ENCODE measurements at places on chromosomes 6 and 20.
A peak's percentile ranks its signal among the peaks of the same experiment; 100 is the strongest.

DNA sequence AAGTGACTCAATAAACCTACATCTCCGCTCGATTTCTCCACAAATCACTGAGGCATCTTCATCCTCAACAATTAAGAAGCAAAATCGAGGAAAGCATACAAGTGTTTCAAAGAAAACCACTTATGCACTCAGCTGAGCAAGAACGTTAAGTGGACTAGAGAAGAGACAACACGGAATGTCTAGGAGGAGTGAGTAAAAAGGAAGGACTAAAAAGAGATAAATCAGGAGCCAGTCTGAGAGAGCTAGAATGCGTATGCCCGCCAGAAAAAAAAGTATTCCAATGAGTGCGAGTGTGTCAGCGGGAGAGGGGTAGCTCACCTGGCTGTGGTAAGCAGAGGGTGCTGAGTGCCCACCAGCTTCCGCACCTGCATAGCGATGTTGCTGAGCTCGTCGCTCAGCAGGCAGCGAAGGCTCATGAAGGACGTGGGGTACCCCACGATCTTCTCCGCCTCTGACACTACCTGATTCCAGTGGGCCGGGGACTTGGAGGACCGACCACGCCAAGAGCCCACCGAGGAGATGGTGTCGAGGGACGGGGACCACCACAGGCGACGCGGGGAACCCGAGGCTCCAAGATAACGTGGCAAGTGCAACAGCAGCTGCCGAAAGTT is 587 bp downstream of the PDSS2 start:
- DNase-seq, result no peak

GRCh38 chr6:48809245-48809644 is 653.8 kb downstream of the MMUT start:
- no peak for DNase-seq

- DNase-seq, result no peak
Measured at GRCh38 chr6:109351231-109352130, 30.8 kb downstream of the CD164 start.

- no peak for DNase-seq
Measured at GRCh38 chr6:28809947-28810658, 113.7 kb downstream of the TRIM27 start.

GRCh38 chr6:8958894-8959511 is 523.7 kb upstream of the SLC35B3 start:
- no peak for DNase-seq

- DNase-seq, result no peak
Measured at GRCh38 chr6:34149831-34150400, 4.0 kb upstream of the GRM4 start.

GRCh38 chr20:57146155-57146554 is 120.3 kb downstream of the BMP7 start:
- DNase-seq, result no peak

DNA sequence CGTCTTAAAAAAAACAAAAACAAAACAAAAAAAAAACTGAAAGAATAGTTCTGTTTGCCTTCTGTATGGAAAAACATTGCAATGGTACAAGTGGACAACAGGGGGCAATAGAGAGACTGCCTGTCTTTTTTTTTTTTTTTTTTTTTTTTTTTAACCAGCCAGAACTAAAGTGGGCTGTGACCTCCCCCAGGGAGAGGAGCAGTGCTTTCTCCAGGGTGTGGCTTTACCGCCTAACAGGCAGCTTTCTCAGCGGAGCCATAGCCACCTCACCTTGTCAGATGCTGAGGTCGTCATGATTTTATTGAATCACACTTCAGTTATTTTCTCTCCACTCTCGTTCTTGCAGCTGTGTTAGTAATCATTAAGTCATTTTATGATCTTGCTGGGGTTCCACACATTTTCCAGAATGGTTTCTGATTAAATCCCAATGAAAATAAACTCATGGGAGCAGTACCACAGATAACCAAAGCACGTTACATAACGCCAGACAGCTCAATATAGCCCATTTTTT is 78.4 kb downstream of the GMPR start:
- DNase-seq, result peak; percentile 43

- DNase-seq, result peak; percentile 87
Measured at GRCh38 chr20:34558320-34559218, at the start of gene MAP1LC3A. TSS of gene MAP1LC3A (plus strand) at chr20:34558718. CDS start at chr20:34558869, 151 bp downstream.

DNA sequence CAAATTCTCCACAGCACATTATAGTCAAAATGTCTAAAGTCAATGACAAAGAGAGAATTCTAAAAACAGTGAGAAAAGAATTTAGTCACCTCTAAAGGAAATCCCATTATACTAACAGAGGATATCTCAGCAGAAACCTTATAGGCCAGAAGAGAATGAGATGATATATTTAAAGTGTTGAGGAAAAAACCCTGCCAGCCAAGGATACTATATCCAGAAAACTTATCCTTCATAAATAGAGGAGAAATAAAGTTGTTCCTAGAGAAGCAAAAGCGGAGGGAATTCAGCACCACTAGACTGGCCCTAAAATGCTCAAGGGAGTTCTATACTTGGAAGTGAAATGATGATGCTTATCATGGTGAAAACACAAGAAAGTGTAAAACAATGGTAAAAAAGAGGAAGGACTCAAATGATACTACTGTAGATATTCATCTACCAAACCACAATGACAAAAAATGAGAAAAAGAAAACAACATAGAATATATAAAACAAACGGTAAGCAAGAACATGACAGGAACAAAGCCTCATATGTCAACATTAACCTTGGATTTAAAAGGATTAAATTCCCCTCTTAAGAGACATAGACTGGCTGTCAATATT is 16.7 kb downstream of the GPRC6A start:
- no peak for DNase-seq

DNA sequence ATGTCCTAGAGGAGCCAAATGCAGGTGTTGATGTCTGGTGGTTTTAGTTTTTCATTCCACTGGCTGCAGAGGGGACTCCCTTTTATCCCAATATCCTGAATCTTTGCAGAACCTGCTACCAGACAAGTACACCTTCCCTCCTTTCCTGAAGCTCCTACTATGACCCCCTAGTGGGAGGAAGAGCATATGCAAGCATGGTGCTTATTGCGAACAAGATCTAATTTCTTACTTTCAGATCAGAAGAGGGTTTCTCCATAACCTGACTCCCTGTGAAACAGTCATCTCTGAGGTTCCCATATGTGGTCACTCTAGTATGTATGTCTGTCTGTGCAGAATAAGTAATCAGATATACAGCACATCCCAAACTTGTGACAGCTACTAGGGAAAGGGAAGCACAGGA is 277.2 kb downstream of the ARHGAP18 start:
- DNase-seq, result no peak

DNA sequence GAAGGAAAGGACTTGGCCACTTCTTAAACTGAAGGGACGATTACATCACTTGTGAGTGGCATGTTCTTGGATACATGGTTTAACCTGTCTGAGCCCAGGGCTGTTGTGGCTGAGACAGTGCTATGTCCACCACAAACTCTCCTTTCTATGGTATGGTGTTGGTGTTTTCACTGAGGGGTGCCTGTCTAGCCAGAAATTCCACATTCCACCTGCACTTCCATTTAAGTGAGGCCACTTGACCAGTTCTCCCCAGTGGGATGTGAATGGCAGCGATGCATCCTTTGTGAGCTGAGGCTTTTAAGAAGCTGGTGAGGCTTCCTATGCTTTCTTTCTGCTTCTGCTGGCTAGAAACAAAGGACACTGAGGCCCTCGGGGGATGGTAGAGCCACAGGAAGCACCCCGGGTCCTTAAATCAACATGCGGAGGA is 151.4 kb upstream of the CHD6 start:
- DNase-seq, result no peak

- DNase-seq, result no peak
Measured at GRCh38 chr20:25198663-25199383, 3.3 kb downstream of the ENTPD6 start.

GRCh38 chr6:130365166-130366106 is at the start of gene TMEM200A:
TSS of gene TMEM200A (plus strand) at chr6:130366017. CDS start at chr6:130440423, 74,406 bp downstream.
- DNase-seq, result peak; percentile 14

GRCh38 chr6:71206089-71206488 is 82.5 kb upstream of the OGFRL1 start:
- no peak for DNase-seq

DNA sequence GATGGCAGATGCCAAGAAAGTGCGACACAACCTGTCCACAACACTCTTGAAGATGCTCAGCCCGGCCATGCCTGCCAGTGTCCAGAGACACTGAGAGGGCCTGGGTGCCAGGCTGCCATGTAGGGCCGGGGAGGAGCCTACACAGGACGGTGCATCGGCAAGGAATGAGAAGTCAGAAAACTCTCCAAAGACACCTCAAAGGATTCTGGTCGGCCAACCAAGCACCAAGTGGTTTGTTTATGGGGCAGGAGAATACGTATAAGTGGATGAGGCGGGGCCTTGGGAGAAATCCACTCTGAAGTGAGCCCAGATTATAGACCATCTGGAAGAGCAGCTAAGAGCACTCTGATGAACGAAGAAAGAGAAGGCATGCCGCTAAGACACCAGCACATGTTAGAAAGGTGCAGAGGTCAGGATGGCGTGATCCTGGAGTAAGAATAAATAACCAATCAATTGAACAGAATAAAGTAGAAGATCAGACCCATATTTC is 120.7 kb upstream of the FOXQ1 start:
- DNase-seq, result no peak

GRCh38 chr6:38836585-38836984 is 121.5 kb downstream of the DNAH8 start:
- DNase-seq, result no peak

GRCh38 chr6:39998126-39998525 is 63.9 kb upstream of the MOCS1 start:
- no peak for DNase-seq

GRCh38 chr20:31894980-31895675 is 24.7 kb downstream of the TTLL9 start:
- no peak for DNase-seq

- no peak for DNase-seq
Measured at GRCh38 chr6:39861663-39862062, 69.5 kb downstream of the DAAM2 start.

- no peak for DNase-seq
Measured at GRCh38 chr6:147267658-147268057, 63.4 kb downstream of the STXBP5 start.

DNA sequence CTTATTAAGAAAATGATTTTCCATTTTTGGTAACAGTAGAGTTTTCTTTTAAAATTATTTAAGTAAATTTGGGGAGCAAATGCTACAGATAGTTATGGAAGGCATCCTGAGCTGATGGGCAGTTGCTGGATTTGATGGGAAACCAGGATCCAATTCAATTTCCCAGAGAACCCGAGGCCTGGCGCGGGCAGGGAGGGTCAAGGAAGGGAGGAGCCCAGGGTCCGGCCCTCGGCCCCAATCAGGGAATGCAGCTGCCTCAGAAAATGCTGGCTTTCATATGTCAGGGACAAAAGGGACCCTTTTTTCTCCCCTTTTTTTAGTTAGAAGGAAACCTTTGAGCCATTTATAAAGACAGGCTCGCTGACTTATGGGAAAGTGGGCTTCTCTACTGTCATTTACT is 42.1 kb downstream of the CTCFL start:
- no peak for DNase-seq

DNA sequence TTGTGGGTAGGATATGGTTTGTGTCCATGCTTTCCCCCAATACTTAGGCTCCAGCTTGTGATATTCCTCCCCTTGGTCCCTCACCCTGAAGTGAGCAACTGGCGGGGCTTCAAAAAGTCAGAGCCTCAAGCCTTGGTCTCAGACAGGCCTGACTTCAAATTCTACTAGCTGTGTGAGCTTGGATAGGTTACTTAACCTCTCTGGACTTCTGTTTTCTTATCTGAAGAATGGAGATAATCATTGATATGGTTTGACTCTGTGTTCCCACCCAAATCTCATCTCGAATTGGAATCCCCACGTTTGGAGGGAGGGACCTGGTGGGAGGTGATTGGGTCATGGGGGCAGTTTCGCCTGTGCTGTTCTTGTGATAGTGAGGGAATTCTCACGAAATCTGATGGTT is 94.9 kb upstream of the CD83 start:
- DNase-seq, result no peak

- no peak for DNase-seq
Measured at GRCh38 chr6:75374961-75375400, 90.4 kb upstream of the TMEM30A start.

GRCh38 chr20:58026361-58026760 is 202.1 kb downstream of the ANKRD60 start:
- no peak for DNase-seq

DNA sequence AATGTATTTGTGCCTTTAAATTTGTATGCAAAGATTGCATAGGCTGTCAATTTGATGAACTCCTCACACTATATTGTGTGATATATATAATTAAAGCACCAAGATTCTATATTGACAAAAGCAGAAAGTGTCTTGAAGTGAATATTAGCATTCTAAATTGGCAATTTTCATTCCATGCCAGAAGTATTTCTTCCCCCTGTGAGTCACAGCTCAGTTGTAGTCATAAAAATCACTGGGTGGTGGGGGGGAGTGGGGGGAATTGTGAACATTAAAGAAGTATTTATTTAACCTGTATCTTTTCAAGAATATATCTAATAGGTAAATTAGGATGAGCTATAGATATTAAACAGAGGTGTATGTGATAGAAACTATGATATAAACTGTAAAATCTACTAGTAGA is 3.1 kb upstream of the ARMC2 start:
- no peak for DNase-seq

GRCh38 chr20:25178563-25179438 is 16.7 kb upstream of the ENTPD6 start:
- DNase-seq, result peak; percentile 25

GRCh38 chr20:7855545-7855944 is 84.7 kb downstream of the HAO1 start:
- DNase-seq, result no peak

- DNase-seq, result no peak
Measured at GRCh38 chr6:70396796-70397729, 16.2 kb upstream of the FAM135A start.

GRCh38 chr6:35343092-35343834 is 905 bp downstream of the PPARD start:
- no peak for DNase-seq

GRCh38 chr6:6806844-6807518 is 218.5 kb downstream of the LY86 start:
- DNase-seq, result no peak
